ENCODE measurements at places on chromosomes 3 and 15.

- DNase-seq: no peak
Observed at GRCh38 chr3:156637480-156638022, 36.8 kb upstream of the TIPARP start.

- DNase-seq: no peak
Observed at GRCh38 chr15:68299436-68299835, 21.9 kb downstream of the FEM1B start.

- peak; percentile 40 for DNase-seq
Observed at GRCh38 chr15:101641129-101641764, 10.9 kb downstream of the TM2D3 start.

- no peak for DNase-seq
Observed at GRCh38 chr15:87910301-87910700, 346.2 kb downstream of the NTRK3 start.

DNA sequence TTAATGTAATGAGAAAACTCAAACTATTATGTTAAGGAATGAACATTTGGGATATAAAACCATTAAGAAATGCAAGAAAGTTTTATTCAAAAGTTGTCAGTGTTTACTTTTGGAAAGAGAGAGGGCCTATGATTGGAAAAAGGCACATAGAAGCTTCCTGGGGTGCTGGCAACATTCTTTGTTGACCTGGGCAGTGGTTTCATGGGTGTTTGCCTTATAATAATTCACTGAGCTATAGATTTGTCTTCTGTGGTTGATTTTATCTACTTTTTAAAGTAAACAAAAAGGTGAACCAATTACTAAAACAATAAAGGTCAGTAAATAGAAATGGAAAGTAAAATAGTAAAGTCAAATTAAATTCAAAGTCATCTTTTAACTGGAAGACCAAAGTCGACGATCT lies 308.8 kb downstream of the NEK10 start:
- no peak for DNase-seq

DNA sequence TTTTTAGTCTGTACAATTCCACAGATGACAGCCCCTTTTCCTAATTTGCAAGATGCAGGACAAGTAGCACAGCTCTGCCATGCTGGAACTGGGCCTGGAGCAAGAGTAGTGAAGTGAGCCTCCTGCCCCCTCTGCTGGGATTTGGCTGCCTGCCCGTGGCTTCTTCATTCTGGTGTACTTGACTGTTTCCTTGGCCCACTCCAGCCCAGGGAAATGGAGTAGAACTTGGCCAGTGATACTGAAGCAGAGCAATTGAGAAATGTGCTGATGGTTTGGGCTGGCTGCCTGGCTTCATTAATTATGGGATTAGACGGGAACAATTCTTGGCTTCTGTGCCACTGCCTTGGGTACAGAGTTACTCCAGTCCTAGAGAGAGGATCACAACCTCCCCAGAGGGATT lies 2.8 kb downstream of the GPD1L start:
- DNase-seq: no peak

- no peak for DNase-seq
Observed at GRCh38 chr15:66682865-66683264, 19.2 kb upstream of the SMAD6 start.

- no peak for DNase-seq
Observed at GRCh38 chr15:74768771-74769342, 13.0 kb upstream of the CSK start.
